ENCODE measurements at places on chromosomes 5 and 9. TPM values are rescaled to one million over a fixed set of nuclear protein-coding genes. Genes with fewer than 3 reads are reported as not detected.

DNA sequence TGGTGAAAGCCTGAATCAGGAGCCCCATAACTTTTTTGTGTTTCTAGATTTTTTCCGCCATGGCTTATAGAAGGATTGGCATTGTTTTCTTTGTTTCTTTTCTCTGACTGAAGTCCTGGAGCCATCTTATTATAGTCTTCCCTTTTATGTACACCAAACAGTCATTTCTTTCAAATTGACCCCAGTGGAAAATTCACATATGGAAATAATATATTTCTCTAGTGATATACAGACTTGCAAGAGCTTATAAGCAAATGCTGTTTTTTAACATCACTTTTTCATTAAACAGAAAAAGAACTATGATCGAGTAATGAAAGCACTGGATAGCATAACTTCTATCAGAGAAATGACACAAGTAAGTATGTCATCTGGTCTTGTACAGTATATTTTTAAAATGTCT, 155.6 kb downstream of the PARP8 start:
- H3K4me3 ChIP-seq = no peak overlapping the region
- DNase-seq = no peak
- no peaks in the 10 kb centered on the region for H3K36me3 ChIP-seq
- H3K27ac ChIP-seq = no peak overlapping the region
- H3K4me1 ChIP-seq = no peaks in the 10 kb centered on the region

DNA sequence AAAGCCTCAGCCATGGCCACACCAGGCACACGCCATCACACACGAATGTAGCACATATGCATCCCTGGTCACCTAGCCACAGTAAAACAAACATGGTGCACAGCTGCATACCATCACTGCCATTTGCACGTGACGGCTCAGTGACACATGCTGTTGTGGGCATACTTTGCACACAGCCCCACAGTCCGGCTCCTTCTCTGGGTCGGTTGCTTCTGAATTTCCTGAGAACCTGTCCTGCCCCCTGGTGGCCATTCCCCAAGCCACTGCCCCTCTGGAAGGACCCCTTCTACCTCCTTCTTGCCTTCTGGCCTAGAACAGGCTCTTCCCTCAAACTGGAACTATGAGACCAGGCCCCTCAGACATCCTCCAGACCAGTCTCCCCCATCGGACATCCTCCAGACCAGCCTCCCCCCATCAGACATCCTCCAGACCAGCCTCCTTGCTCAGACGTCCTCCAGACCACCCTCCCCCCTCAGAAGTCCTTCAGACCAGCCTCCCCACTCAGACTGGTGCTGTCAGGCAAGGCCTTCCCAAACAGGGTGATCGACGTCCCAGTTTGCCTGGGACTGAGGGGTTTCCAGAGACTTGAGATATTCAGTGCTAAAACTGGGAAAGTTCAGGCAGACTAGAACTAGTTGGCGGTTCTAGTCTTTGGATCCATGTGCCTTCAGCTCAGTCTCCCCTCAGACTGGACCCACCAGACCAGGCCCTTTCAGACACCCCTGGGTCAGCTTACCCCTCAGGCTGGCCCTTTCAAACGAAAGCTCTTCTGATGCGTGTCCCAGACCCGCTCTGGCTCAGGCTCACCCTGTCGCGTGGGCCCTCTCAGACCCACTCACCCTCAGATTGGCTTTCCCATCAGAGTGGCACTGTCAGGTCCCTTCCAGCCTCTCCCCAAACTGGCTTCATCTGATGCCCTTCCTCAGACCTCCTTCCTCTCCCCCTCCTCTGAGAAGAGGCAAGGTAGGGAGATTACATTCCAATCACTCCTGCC, 24.3 kb upstream of the ENHO start:
- H3K27me3 ChIP-seq = no peaks in the 10 kb centered on the region
- no peak overlapping the region for H3K4me3 ChIP-seq
- no peaks in the 10 kb centered on the region for H3K4me1 ChIP-seq
- no peaks in the 10 kb centered on the region for H3K36me3 ChIP-seq
- no peak overlapping the region for H3K27ac ChIP-seq

DNA sequence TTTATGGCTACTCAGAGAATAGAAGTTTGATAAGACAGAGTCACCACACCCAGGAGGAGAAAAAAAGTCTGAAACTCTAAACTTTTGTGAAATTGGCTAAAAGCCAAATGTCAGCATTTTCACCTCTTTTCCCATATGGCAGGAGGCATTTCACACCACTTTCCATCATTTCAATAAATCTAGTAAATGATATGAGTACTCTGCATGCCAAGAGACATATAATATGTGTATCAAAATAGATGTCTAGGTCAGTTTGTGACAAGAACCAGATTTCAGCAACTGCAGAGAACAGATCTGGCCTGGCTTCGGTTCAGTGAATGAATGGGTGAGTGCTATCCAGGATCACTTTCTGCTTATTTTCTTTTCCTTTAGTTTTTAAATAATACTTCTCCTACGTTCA, 470.8 kb downstream of the ENC1 start:
- DNase-seq = no peak
- no peak overlapping the region for H3K4me3 ChIP-seq
- H3K4me1 ChIP-seq = no peaks in the 10 kb centered on the region
- H3K36me3 ChIP-seq = no peaks in the 10 kb centered on the region

Gene INSL6
- not detected for total RNA-seq

DNA sequence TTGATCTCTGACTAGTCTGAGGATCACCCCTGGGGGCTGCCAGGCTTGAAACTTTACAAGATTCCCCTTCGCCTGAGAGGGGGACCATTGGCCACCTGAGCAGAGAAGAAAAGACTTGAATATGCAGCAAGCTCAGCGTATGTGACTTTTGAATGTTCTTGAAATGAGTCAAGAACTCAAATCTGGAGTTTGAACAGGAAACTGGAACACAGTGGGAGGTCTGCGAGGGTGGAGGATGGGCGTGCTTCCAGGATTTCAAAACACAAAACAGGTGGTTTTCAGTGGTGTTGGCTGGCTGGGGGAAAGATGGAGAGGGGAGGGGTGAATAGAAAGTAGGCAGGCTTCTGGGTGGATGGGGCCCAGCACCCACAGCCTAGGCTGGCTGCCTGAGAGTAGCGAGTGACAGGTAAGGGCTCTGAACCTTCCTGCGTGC, 40.6 kb downstream of the TMEM174 start:
- DNase-seq = no peak
- H3K27ac ChIP-seq = no peak overlapping the region
- peaks cover 34% of the 10 kb centered on the region for H3K27me3 ChIP-seq
- H3K36me3 ChIP-seq = no peaks in the 10 kb centered on the region
- peaks cover 14% of the 10 kb centered on the region for H3K4me1 ChIP-seq
- H3K4me3 ChIP-seq = no peak overlapping the region

DNA sequence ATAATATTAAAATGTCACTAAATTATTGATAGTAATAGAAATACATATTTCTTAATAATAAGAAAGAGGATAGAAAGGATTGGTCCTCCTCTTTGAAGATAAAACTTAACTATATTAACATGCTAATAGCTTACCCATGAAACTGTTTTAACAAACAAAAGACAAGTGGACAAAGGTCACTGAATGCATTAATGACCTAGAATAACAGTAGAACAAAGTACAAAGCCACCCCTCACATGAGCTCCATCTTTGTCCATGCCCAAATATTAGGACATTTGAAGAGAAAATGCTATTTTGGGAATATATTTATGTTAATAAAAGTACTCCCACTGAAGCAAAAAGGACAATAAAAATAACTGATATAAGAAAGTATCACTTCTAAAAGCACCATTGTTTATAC, 34.1 kb upstream of the SLC22A5 start:
- H3K27me3 ChIP-seq = no peaks in the 10 kb centered on the region
- no peaks in the 10 kb centered on the region for H3K4me1 ChIP-seq
- no peak overlapping the region for H3K4me3 ChIP-seq
- H3K36me3 ChIP-seq = peaks cover 14% of the 10 kb centered on the region
- no peak for DNase-seq
- H3K27ac ChIP-seq = no peak overlapping the region

GRCh38 chr5:122863721-122864120, 18.3 kb downstream of the SNX24 start:
- no peaks in the 10 kb centered on the region for H3K36me3 ChIP-seq
- no peak overlapping the region for H3K4me3 ChIP-seq
- H3K4me1 ChIP-seq = no peaks in the 10 kb centered on the region
- H3K27me3 ChIP-seq = no peaks in the 10 kb centered on the region
- no peak overlapping the region for H3K27ac ChIP-seq

DNA sequence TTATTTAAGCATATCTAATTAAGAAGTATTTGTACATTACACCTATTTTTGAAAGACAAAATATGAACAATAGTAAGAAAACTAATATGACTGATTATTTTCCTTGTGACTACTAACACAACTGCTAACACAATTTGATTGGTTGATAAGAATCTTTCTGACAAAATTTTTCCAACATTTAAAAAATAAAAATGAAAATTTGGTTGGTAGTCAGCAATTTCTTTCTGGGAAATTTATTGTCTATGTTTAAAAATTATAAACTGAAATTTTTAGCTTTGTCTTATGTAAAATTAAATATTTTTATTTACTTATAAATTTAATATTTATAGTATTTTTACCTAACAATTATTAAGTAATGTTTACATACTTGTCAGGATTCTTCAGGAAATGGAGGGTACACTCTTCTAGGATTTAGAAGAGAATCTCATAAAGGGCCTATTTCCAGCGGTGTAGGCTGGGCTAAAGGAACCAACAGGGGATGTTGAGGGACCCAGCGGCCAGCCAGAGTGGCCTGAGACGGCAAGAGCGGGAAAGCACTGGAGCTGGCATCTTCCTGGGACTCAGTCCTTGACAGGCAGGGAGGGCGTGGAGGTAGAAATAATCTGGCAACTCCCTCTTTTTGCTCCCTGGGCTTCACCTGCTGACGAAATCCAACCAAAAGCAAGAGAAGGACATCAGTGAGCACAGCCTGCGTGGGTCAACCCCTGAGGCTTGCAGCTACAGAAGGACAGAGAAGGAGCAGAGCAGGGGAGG, 14.7 kb upstream of the FAM120A start:
- no peak overlapping the region for H3K4me3 ChIP-seq
- no peaks in the 10 kb centered on the region for H3K4me1 ChIP-seq
- no peaks in the 10 kb centered on the region for H3K27me3 ChIP-seq
- H3K27ac ChIP-seq = no peak overlapping the region
- DNase-seq = no peak

DNA sequence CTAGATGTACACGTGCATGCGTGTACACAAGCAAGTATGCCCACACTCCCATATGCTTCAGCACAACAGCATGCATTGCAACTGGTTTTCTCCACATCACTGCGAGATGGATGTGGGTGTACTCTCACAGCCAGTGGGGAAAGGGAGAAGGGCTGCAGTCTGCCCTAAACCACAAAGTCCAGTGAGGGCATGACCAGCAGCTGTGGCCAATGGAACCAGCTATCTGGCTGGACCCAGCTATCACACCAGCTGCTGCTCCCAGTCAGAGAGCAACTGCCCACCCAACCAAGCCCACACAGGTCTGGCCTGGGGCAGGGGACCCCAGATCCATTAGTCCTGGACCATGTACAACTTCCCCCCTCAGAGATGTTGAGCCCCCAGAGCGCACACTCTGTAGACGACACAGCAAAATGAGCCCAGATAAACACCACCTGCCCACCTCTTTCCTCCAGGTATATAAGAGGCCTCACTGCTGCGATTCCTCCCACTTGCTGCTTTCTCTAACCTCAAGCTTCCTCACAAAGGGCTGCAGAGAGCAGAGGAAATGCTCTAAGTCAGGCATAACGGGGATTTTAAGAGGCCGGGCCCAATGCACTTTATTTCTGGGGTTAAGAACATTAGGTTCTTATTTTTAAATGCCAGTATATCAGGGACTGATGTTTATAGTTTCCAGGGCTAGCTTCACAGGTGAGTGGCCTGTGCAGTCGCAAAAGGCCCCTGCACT, 39.0 kb downstream of the SHB start:
- no peak overlapping the region for H3K4me3 ChIP-seq
- H3K27me3 ChIP-seq = no peaks in the 10 kb centered on the region
- no peak for DNase-seq
- no peak overlapping the region for H3K27ac ChIP-seq

- no peaks in the 10 kb centered on the region for H3K27me3 ChIP-seq
- no peaks in the 10 kb centered on the region for H3K36me3 ChIP-seq
- no peak for DNase-seq
- no peaks in the 10 kb centered on the region for H3K4me1 ChIP-seq
- no peak overlapping the region for H3K27ac ChIP-seq
These were observed 59.1 kb downstream of the BARX1 start for GRCh38 chr9:93896093-93896492.

- no peaks in the 10 kb centered on the region for H3K27me3 ChIP-seq
- no peak overlapping the region for H3K4me3 ChIP-seq
- no peak for DNase-seq
- peaks cover 10% of the 10 kb centered on the region for H3K4me1 ChIP-seq
- H3K27ac ChIP-seq = no peak overlapping the region
These were observed 103.0 kb downstream of the PCSK1 start for GRCh38 chr5:96329886-96330529.

Data from adrenal gland (tissue), 19 donors.